ENCODE measurements at places on chromosomes 1 and 21. TPM values are rescaled to one million over a fixed set of nuclear protein-coding genes. Genes with fewer than 3 reads are reported as not detected.

The DIO1 gene
- not detected for total RNA-seq

The PTCH2 gene
- total RNA-seq = 0.22 TPM

The NTRK1 gene
- total RNA-seq = not detected

The C1orf87 gene
- total RNA-seq = not detected

The IFI44 gene
- 4.9 TPM for total RNA-seq

The VSIG8 gene
- total RNA-seq = 0.12 TPM

The ARHGEF16 gene
- not detected for total RNA-seq

The RBM11 gene
- total RNA-seq = 0.12 TPM

The COL16A1 gene
- total RNA-seq = 50.2 TPM

The PTTG1IP gene
- 248 TPM for total RNA-seq

The SLC30A1 gene
- 11.4 TPM for total RNA-seq

The CHAF1B gene
- total RNA-seq = 2.5 TPM

All from uterine smooth muscle cell (primary cell).